ENCODE measurements at places on chromosomes 7 and 10. TPM values are rescaled to one million over a fixed set of nuclear protein-coding genes. Genes with fewer than 3 reads are reported as not detected.

EGFR gene
- total RNA-seq: 42.8 TPM

CFAP69 gene
- total RNA-seq: 4.9 TPM

CADPS2 gene
- total RNA-seq: 7.2 TPM

PDSS1 gene
- total RNA-seq: 2.9 TPM

CCL24 gene
- total RNA-seq: not detected

TRIM74 gene
- total RNA-seq: not detected

DNA sequence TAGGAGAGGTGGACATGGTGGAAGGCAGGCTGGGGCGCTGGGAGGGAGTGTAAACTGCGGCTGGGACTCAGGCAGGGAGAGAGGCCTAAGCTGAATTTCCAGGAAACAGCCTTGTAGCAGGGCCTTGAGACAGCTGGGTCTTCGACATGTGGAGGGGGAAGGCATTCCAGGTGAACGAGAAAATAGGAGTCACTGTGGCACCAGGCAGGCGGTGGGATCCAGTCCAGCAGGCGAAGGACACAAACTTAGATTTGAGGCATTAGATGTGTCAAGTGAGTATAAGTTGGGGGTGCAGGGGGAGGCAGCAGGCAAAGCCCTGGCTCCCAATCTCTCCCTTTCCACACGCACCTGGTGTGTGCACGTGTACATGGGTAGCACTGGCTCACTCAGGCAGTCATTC lies 105.3 kb downstream of the PTPN20 start:
- DNase-seq: peak; percentile 33

DNA sequence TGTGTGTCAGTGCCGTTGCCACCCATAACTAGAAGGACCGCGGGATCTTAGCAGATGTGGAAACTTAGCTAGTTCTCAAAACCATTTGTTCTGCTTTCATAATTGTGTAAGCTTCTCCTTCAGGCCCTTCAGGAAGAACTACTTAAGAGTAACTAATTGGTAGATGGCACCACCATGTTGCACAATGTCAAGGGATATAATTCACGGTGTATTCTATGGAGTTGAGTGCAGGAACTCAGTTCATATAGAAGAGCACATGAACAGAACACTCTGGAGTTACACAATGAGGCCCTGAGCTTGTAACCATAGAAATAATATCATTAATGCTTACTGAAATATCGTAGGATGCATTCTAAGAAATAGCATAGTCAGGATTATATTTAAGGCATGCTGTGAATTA lies 126.5 kb upstream of the GAD2 start:
- no peak for DNase-seq

- no peak for DNase-seq
These were observed 203.1 kb upstream of the PTN start for GRCh38 chr7:137546671-137547070.

Data from sigmoid colon (tissue), 7 donors.